ENCODE measurements at places on chromosomes 3 and 15. TPM values are rescaled to one million over a fixed set of nuclear protein-coding genes. Genes with fewer than 3 reads are reported as not detected.

DNA sequence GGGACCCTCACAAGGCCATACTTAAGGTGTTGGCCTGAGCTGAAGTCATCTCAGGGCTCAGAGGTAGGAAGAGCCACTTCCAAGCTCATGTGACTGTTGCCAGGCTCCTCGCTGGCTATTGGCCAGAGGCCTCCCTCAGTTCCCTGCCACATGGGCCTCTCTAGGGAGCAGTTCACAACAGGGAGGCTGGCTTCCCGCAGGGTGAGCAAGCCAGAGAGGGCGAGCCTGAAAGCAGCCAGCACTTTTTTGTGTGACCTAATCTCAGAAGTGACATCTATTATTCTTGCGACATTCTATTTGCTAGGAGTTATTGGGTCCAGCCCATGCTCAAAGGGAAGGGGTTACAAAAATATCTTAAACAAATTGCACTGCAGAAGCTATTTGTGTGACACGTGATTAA lies 201.4 kb downstream of the SSR3 start:
- DNase-seq: no peak
- peaks cover 6% of the 10 kb centered on the region for H3K27me3 ChIP-seq
- H3K4me3 ChIP-seq: no peak overlapping the region
- no peaks in the 10 kb centered on the region for H3K4me1 ChIP-seq
- H3K27ac ChIP-seq: no peak overlapping the region

DNA sequence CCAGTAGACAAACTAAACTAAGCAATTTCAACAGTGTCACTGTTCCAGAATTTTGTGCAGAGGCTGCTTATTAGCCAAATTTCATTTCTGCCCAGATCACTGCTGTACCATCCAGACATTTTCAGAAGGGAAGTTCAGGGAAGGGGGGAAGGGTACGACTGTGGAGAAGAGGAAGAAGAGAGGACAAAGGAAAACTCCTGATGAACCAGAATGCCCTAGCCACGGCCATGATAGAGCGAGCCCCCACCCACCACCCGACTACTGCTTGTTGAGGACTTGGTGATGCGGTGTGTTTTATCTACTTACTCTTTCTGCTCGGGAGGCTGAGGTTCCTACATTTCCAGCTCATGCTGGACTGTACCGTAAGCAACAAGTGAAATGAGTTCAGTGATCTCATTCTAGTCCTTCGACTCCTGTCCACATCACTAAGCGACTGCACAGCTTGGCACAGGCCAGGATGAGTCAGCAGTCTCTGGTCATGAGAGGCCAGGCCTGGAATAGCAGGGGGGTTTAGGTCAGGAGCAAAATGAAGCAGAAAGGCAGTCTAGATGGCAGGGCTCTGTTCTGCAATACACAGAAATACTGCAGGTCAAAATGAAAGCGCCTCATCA lies 330.8 kb downstream of the TIGIT start:
- no peak for DNase-seq
- no peaks in the 10 kb centered on the region for H3K4me1 ChIP-seq
- no peak overlapping the region for H3K27ac ChIP-seq
- H3K27me3 ChIP-seq: no peaks in the 10 kb centered on the region

GRCh38 chr3:90092994-90093393 lies 985.6 kb downstream of the EPHA3 start:
- H3K27ac ChIP-seq: no peak overlapping the region
- H3K36me3 ChIP-seq: no peaks in the 10 kb centered on the region
- H3K4me1 ChIP-seq: no peaks in the 10 kb centered on the region
- no peak for DNase-seq
- no peak overlapping the region for H3K4me3 ChIP-seq

DNA sequence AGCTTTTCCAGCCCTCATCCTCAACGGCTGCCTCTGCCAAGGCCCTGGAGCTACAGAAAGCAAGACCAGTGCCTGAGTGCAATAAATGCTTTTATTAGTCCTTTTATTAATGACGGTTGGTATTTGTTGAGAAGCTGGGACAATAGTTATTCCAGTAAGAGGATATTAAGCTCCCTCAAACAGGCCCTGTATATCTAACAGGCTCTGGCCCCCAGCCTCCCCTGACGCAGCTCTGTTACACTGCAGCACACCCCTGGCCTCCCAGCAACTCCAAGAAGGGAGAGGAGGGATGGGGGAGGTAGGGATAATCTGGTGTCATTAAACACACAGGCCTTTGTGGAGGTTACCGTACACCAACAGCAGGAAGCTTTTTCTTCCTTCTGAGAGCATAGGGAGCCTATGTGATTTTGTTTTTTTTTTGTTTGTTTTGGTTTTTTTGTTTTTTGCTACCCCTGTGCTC lies 30.8 kb upstream of the MAGEF1 start:
- DNase-seq: no peak
- H3K4me3 ChIP-seq: no peak overlapping the region
- H3K27ac ChIP-seq: no peak overlapping the region
- H3K4me1 ChIP-seq: peaks cover 10% of the 10 kb centered on the region
- H3K36me3 ChIP-seq: no peaks in the 10 kb centered on the region

DNA sequence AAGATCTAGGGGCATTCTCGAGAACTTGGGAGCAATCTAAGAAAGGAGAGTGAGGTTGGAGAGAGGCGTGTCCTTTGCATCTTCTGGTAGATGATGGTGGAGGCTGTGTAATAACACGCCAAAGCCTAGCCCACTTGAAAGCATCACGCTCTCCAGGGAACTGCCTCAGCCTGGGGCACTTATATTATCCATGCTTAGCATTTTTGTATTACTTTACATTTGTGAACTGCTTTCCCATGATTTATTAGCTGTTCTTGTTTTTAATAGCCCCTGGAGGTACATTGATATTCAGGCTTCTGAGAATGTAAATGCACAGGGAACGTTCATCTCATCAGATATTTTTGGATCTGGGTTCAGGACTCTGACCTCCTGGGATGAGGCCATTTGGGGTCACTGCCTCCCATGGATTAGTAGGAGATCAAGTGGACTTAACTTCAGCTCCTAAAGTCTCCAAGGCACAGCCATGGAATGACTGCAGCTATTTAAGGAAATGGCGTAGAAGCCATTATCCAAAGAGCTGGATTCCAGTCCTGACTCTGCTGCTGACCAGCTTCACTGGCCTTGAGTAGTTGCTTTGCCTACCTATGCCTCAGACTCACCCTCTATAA lies 124.9 kb downstream of the LPP start:
- H3K27me3 ChIP-seq: no peaks in the 10 kb centered on the region
- no peak overlapping the region for H3K4me3 ChIP-seq
- peaks cover 11% of the 10 kb centered on the region for H3K36me3 ChIP-seq
- no peak for DNase-seq
- H3K27ac ChIP-seq: no peak overlapping the region
- peaks cover 42% of the 10 kb centered on the region for H3K4me1 ChIP-seq

GRCh38 chr3:10406414-10406813 lies 85.5 kb upstream of the SEC13 start:
- H3K4me1 ChIP-seq: peaks cover 3% of the 10 kb centered on the region
- DNase-seq: no peak
- no peaks in the 10 kb centered on the region for H3K36me3 ChIP-seq
- H3K27me3 ChIP-seq: no peaks in the 10 kb centered on the region
- no peak overlapping the region for H3K27ac ChIP-seq

DNA sequence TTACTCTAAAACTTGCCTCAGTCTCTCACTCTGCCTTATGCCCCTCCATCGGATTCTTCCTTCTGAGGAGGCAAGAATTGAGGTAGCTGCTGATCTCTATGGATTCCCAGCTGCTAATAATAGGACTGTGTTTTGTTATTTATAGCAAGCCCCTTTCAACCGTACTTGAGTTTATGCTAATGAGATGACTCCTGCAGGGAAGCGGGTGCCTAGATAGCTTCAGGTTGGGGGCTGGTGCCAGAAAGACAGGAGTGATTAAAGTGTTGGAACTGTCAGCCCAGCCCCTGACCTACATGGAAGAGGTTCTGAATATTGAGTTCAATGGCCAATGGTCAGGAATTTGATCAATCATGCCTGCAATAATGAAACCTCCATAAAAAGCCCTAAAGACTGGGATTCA lies 21.8 kb upstream of the LIMD1 start:
- H3K4me1 ChIP-seq: peaks cover 41% of the 10 kb centered on the region
- no peak overlapping the region for H3K4me3 ChIP-seq
- no peak for DNase-seq
- peaks cover 4% of the 10 kb centered on the region for H3K27me3 ChIP-seq
- no peak overlapping the region for H3K27ac ChIP-seq

- H3K27me3 ChIP-seq: no peaks in the 10 kb centered on the region
- H3K4me3 ChIP-seq: no peak overlapping the region
- peaks cover 47% of the 10 kb centered on the region for H3K36me3 ChIP-seq
- no peak for DNase-seq
These were observed 9.5 kb downstream of the COPS2 start for GRCh38 chr15:49145651-49146609.

DNA sequence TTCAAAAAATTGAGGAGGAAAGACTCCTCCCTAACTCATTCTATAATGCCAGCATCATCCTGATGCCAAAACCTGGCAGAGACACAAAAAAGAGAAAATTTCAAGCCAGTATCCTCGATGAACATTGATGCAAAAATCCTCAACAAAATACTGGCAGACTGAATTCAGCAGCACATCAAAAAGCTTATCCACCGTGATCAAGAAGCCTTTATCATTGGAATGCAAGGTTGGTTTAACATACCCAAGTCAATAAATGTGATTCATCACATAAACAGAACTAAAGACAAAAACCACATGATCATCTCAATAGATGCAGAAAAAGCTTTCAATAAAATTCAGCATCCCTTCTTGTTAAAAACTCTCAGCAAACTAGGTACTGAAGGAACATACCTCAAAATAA lies 24.2 kb upstream of the CAPN3 start:
- H3K36me3 ChIP-seq: peaks cover 23% of the 10 kb centered on the region
- no peak overlapping the region for H3K27ac ChIP-seq
- DNase-seq: no peak
- H3K4me3 ChIP-seq: no peak overlapping the region

- no peaks in the 10 kb centered on the region for H3K36me3 ChIP-seq
- no peak overlapping the region for H3K4me3 ChIP-seq
- DNase-seq: no peak
These were observed 82.6 kb downstream of the HMG20A start for GRCh38 chr15:77503240-77503639.

- DNase-seq: no peak
- H3K27me3 ChIP-seq: peaks cover 6% of the 10 kb centered on the region
- H3K27ac ChIP-seq: no peak overlapping the region
- no peak overlapping the region for H3K4me3 ChIP-seq
These were observed 55.8 kb downstream of the COL6A6 start for GRCh38 chr3:130572769-130573168.

DNA sequence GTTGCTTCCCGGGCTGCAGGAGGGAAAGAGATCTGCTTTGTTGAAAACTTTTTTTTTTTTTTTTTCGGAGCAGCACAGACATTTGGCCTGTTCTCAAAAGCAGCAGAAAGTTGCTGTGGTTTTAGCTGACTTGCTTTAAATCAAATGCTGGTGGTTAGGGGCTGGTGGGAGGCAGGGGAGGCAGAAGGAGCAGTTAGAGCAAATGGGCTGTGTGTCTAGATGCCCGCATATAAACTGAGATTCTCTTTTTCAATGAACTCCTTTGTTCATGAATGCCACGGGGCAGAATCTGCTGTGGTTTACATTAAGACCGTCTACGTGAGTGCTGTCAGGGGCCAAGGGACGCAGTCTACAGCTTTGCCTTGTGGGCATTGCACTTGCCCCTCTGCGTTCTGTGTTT lies 95.9 kb downstream of the FLNB start:
- DNase-seq: no peak
- H3K27ac ChIP-seq: no peak overlapping the region
- H3K4me1 ChIP-seq: no peaks in the 10 kb centered on the region
- H3K36me3 ChIP-seq: peaks cover 36% of the 10 kb centered on the region
- no peak overlapping the region for H3K4me3 ChIP-seq

DNA sequence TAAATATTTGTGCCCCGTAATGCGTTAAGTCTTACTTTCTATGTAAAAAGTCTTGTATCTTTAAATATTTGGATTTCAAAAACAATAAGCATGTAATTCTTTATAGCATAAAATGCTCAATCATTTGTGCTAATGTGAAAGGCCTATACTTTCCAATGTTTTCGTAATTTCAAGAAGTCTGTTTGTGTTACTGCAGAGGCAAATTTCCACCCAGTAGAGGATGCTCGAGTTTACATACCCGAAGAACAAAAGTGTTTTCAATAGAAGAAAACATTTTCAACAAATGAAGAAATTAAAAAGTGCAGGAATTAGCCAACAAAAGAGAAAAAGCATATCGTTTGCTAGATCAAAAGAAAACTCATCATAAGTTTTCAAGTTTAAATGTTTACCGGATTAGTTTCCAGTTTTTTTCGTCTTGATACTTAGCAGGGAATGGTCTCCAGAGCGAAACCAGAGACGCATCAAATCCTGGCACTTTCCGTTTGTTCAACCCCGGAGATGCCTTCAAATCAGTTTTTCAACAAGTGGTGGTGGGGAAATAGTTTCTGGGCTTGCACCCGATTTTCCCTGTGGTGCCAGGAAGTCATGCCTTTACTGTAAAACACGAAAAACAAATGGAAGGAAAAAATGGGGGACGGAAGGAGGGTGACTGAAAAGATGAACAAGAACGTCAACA lies 1.0 kb downstream of the CGGBP1 start:
- no peak for DNase-seq
- peaks cover 51% of the 10 kb centered on the region for H3K4me1 ChIP-seq
- H3K27me3 ChIP-seq: no peaks in the 10 kb centered on the region
- peak overlapping the region; percentile 98 for H3K27ac ChIP-seq
- peaks cover 45% of the 10 kb centered on the region for H3K36me3 ChIP-seq

- peaks cover 5% of the 10 kb centered on the region for H3K36me3 ChIP-seq
- H3K4me3 ChIP-seq: no peak overlapping the region
- H3K27me3 ChIP-seq: no peaks in the 10 kb centered on the region
These were observed 91.6 kb upstream of the FGF7 start for GRCh38 chr15:49331442-49331841.

The CPA3 gene
- not detected for total RNA-seq

The OR5K2 gene
- not detected for total RNA-seq

The ATG7 gene
- total RNA-seq: 45.2 TPM

The AHSG gene
- total RNA-seq: not detected

The ITIH1 gene
- total RNA-seq: not detected

The INAFM2 gene
- 17.9 TPM for total RNA-seq

The THAP10 gene
- total RNA-seq: not detected
